ENCODE measurements at places on chromosomes 6 and 20. TPM values are rescaled to one million over a fixed set of nuclear protein-coding genes. Genes with fewer than 3 reads are reported as not detected.

GRCh38 chr6:123316733-123317323, 319.9 kb downstream of the TRDN start:
- no peaks in the 10 kb centered on the region for H3K36me3 ChIP-seq
- H3K4me3 ChIP-seq, result no peak overlapping the region
- H3K4me1 ChIP-seq, result no peaks in the 10 kb centered on the region
- no peak for DNase-seq
- H3K27ac ChIP-seq, result no peak overlapping the region

DNA sequence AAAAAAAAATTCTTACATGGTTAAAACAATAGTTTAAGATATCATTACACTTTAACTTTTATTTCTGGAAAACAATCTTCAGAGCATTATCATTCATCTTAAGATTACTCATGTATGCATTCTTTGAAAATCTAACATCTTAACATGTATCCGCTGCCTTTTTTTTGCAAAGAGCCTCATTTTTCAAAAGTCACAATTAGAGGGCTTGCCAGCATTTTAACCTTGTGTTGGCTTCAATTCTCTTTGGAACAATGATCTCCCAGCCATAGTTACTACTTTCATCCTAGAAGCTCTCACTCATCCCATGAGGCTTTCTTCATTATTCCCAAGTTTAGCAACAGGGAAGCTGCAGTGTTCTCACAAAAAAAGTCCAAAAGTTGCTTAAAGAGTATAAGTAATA, 330.8 kb downstream of the BCKDHB start:
- no peaks in the 10 kb centered on the region for H3K36me3 ChIP-seq
- H3K27ac ChIP-seq, result no peak overlapping the region
- no peak for DNase-seq

DNA sequence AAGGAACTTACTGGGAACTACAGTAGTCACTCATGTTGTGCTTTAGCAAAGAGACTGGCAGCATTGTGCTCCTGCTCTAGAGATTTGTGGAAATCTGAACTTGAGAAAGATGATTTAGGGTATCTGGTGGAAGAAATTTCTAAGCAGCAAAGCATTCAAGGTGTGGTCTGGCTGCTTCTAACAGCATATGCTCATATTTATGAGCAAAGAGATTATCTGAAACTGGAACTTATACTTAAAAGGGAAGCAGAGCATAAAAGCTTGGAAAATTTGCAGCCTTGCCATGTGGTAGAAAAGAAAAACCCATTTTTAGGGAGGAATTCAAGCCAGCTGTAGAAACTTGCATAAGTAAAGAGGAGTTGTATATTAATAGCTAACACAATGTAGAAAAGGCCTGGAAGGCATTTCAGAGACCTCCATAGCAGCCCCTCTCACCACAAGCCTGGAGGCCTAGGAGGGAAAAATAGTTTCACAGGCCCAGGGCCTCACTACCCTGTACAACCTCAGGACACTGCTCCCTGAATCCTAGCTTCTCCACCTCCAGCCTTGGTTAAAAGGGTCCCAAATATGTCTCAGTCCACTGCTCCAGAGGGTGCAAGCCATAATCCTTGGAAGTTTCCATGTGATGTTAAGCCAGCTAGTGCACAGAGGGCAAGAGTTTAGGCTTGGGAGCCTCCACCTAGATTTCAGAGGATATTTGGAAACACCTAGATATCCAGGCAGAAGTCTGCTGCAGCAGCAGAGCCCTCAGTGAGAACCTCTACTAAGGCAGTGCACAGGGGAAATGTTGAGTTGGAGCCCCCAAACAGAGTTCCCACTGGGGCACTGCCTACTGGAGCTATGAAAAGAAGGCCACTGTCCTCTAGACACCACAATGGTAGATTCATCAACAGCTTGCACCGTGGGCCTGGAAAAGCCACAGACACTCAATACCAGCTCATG, 6.6 kb downstream of the EPM2A start:
- DNase-seq, result no peak

SLC35D3 gene
- not detected for total RNA-seq

- peaks cover 13% of the 10 kb centered on the region for H3K4me1 ChIP-seq
- no peak overlapping the region for H3K27ac ChIP-seq
- DNase-seq, result no peak
- H3K4me3 ChIP-seq, result no peak overlapping the region
- H3K27me3 ChIP-seq, result peaks cover 16% of the 10 kb centered on the region
These were observed 87.9 kb downstream of the CD40 start for GRCh38 chr20:46206025-46206424.

FOXP4 gene
- 4.8 TPM for total RNA-seq

DNA sequence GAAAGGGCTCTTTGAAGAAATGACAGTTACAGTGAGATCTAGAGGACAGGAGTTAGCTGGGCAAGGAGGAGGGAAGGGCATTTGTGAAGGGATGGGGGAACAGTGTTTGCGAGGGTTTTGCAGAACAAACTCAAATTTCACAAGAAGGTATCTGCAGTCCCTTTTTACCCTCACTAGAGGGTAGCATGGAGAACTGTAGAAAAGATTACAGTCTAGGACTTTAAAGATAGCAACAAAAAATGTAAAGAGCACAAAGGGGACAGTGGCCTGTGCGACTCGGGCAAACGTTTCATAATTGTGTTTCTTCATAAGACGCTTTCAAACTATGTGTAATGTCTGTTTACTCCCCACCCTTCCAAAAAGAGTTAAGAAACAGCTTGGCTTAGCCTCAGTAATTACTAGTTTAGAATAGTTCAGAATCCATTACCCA, 21.2 kb upstream of the ASXL1 start:
- DNase-seq, result no peak
- no peaks in the 10 kb centered on the region for H3K27me3 ChIP-seq
- peaks cover 31% of the 10 kb centered on the region for H3K4me1 ChIP-seq
- H3K4me3 ChIP-seq, result no peak overlapping the region
- H3K36me3 ChIP-seq, result peaks cover 14% of the 10 kb centered on the region
- H3K27ac ChIP-seq, result no peak overlapping the region

ADGRG6 gene
- 0.52 TPM for total RNA-seq

- no peaks in the 10 kb centered on the region for H3K27me3 ChIP-seq
- H3K27ac ChIP-seq, result no peak overlapping the region
- H3K4me3 ChIP-seq, result no peak overlapping the region
- peaks cover 2% of the 10 kb centered on the region for H3K36me3 ChIP-seq
- DNase-seq, result no peak
These were observed 100.2 kb downstream of the AHI1 start for GRCh38 chr6:135397172-135397952.

RNF146 gene
- 22.4 TPM for total RNA-seq

- H3K4me3 ChIP-seq, result no peak overlapping the region
- H3K27me3 ChIP-seq, result peaks cover 6% of the 10 kb centered on the region
- no peaks in the 10 kb centered on the region for H3K36me3 ChIP-seq
- no peaks in the 10 kb centered on the region for H3K4me1 ChIP-seq
- no peak overlapping the region for H3K27ac ChIP-seq
- no peak for DNase-seq
These were observed 370.0 kb upstream of the SULF2 start for GRCh38 chr20:48155268-48155667.

DNA sequence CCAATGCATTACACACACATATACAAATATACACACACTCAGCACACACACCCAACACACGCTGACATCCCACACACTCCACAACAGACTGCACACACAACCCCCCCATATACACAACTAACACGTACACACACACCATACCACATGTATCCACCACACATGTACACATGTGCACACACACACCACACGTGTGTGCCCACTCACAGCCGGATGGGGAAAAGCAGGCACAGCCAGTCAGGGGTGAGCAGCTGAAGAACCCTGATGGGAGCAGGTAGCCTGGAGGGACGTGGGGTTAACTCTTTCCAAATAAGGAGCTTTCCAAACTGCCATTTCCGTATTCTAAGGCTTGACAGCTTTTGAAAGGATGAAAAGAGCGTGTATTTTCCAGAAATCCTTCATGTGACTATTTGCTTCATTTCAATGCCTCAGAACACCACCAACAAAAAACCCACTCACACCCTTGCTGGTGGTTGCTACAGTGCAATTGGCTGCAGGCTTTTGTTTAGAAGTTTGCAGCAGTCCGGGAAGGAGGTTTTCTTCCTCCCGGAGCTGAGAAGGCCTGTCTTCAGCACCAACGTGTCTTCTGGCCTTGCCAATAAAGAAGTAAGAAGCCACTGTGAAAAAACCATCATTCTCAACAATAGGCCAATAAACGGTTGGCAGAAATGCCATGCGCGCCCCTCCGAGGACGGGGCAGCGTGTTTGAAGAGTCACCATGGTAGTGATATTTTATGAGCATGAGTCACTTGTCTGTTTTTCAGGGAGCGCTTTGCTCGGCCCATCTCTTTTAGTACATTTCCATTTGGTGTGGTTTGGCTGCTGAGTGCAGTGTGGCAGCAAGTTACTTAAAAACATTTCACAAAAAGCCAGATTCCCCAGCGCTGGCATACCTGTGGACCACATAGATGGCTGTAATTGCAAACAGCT, 131.3 kb upstream of the GMDS start:
- no peak overlapping the region for H3K27ac ChIP-seq
- no peaks in the 10 kb centered on the region for H3K36me3 ChIP-seq
- no peaks in the 10 kb centered on the region for H3K4me1 ChIP-seq
- DNase-seq, result no peak
- no peak overlapping the region for H3K4me3 ChIP-seq

DNA sequence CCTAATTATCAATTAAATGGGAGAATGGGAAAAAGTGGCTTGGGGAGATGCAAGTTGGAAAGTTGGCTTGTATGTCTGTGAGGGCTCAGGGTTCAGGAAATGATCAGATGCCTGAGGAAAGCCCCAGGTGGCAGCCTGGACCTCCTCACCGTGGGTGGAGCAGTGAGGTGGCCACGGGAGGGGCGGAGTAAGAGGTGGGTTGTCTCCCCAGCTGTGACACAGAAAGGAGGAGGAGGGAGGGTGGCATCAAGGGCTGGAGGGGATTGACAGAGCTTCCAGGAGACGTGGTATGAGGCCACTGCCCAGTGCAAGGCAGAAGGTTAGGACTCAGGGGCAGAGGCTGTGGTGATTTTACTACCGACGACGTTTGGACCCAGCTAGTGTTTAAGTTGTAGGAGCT, 672.2 kb downstream of the PRKN start:
- H3K4me3 ChIP-seq, result no peak overlapping the region
- H3K36me3 ChIP-seq, result no peaks in the 10 kb centered on the region
- H3K27me3 ChIP-seq, result no peaks in the 10 kb centered on the region
- H3K27ac ChIP-seq, result no peak overlapping the region
- H3K4me1 ChIP-seq, result no peaks in the 10 kb centered on the region

HEBP2 gene
- total RNA-seq, result 11.7 TPM

- no peak within 1 kb of the TSS for H3K4me3 ChIP-seq
- no peak for DNase-seq
- no peak within 1 kb of the TSS for H3K27ac ChIP-seq
- peaks cover 7% of the 10 kb centered on the region for H3K27me3 ChIP-seq
- H3K4me1 ChIP-seq, result no peaks in the 10 kb centered on the region
These were observed at the start of gene IP6K3 for GRCh38 chr6:33746651-33747100. TSS of gene IP6K3 (minus strand) at chr6:33746905. CDS start at chr6:33735476, 11,429 bp downstream.

DNA sequence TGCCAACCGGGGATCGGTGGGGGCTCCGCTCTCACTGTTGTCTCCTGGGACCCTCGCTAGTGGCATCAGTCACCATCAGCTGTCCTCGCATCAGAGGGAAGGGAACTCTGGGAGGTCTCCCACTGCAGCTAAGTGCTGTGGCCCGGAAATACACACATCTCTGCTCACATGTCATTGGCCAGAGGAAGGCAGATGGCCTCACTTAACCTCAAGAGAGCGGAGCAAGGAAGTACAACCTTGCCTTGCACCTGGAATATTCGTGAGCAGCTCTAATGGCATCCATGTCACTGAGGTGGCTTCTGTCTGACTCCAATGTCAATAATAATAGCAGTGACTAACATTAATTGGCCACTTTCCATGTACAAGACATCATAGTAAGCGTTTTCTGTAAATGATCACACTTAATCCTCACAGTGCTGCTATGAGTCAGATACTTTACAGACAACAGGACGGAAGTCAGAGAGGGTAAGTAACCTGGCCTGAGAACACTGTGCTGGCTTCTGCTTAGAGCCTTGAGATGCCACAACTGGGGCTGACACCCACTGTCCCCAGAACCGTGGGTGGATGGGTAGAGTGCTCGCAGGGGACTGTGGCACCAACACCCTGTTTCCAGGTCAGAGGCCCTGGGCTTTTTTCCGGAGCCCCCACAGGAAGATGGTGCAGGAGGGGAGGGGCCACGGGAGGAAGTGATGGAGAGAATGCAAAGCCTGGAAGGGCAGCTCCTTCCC, 6.0 kb downstream of the LHFPL5 start:
- peaks cover 3% of the 10 kb centered on the region for H3K4me1 ChIP-seq
- no peak for DNase-seq

- no peak for DNase-seq
- H3K4me1 ChIP-seq, result no peaks in the 10 kb centered on the region
- H3K27ac ChIP-seq, result no peak overlapping the region
These were observed 25.2 kb downstream of the KIF25 start for GRCh38 chr6:168022488-168023321.

DNA sequence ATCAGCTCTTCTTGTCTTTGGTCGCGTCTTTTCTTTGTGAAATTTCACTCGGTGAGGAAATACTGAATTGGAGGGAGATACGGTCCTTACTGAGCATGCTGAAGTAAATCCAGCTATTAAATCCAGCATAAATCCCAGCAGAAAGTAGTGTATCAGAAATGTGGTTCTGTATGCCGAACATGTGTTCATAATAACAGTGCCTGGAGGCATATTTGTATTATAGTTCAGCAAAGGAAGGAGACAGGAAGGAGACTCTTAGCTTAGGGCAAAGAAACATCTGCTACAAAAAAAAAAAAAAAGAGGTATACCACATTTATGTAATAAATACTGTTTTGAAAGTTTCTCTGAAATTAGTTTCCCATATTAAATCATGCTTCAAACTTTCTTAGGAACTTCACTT, 211.8 kb downstream of the PLCB4 start:
- no peaks in the 10 kb centered on the region for H3K4me1 ChIP-seq
- H3K27me3 ChIP-seq, result peaks cover 2% of the 10 kb centered on the region
- H3K4me3 ChIP-seq, result no peak overlapping the region
- no peak overlapping the region for H3K27ac ChIP-seq
- no peaks in the 10 kb centered on the region for H3K36me3 ChIP-seq
- DNase-seq, result no peak

HUS1B gene
- 1.5 TPM for total RNA-seq

GRCh38 chr6:13273202-13273930, 55.0 kb downstream of the TBC1D7 start:
- DNase-seq, result no peak
- peaks cover 18% of the 10 kb centered on the region for H3K4me1 ChIP-seq
- H3K4me3 ChIP-seq, result no peak overlapping the region
- no peak overlapping the region for H3K27ac ChIP-seq
- no peaks in the 10 kb centered on the region for H3K36me3 ChIP-seq
- peaks cover 4% of the 10 kb centered on the region for H3K27me3 ChIP-seq

- no peak overlapping the region for H3K4me3 ChIP-seq
- peaks cover 18% of the 10 kb centered on the region for H3K27me3 ChIP-seq
- no peak for DNase-seq
These were observed 11.6 kb downstream of the CST3 start for GRCh38 chr20:23626040-23626620.

DNA sequence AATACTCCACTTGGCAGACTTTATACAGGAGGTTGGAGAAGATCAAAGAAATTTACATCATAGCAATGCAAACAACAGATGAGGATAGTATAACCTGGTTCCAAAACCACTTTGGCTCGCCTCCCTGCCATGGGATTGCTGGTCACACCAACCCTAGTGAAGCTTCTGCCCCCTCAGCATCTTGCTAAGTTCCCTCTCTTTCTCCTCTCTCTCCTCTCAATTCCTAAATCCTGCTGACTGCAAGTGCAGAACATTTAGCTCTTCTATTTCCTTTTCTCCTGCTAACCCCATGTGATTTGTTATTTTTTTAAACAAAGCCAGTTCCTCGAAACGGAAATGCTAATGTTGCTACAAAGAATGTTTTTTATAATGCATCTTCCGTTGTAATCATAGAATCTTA, 50.3 kb upstream of the LY86 start:
- H3K27me3 ChIP-seq, result peaks cover 54% of the 10 kb centered on the region
- no peak overlapping the region for H3K4me3 ChIP-seq
- peaks cover 7% of the 10 kb centered on the region for H3K4me1 ChIP-seq
- H3K27ac ChIP-seq, result no peak overlapping the region
